ENCODE measurements at places on chromosomes 3 and 15. TPM values are rescaled to one million over a fixed set of nuclear protein-coding genes. Genes with fewer than 3 reads are reported as not detected.

The CLSTN2 gene
- total RNA-seq = 0.43 TPM

The KLHL40 gene
- total RNA-seq = not detected

The IMPG2 gene
- under 0.01 TPM for total RNA-seq

The FAM81A gene
- total RNA-seq = 0.21 TPM

The SNTN gene
- total RNA-seq = not detected

The ANKUB1 gene
- 1.3 TPM for total RNA-seq

The NOX5 gene
- not detected for total RNA-seq

The GRK7 gene
- total RNA-seq = not detected

The APEH gene
- 240 TPM for total RNA-seq

The RBMS3 gene
- total RNA-seq = 19.3 TPM

The FANCD2OS gene
- total RNA-seq = not detected

The KIAA1143 gene
- 11.1 TPM for total RNA-seq

The SLCO2A1 gene
- not detected for total RNA-seq

The LRRC34 gene
- total RNA-seq = 0.64 TPM

The THPO gene
- total RNA-seq = not detected
